ENCODE measurements at places on chromosomes 2 and 18.

DNA sequence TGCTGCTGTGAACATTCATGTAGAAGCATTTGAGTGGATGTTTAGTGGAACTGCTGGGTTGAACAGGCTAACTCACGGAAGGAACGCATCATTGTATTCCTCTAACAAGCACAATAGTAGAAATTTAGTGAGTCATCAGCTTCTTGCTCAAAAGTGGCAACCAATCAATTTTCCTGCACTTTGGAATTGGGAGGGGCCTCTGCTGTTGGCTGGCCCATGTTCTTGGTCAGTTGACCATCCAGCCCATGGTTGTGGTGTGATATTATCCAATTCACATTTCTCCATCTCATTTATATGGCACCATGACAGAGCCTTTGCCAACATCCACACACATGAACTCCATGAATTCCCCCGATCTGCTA is 95.0 kb downstream of the TNFRSF11A start:
- no peak for DNase-seq

DNA sequence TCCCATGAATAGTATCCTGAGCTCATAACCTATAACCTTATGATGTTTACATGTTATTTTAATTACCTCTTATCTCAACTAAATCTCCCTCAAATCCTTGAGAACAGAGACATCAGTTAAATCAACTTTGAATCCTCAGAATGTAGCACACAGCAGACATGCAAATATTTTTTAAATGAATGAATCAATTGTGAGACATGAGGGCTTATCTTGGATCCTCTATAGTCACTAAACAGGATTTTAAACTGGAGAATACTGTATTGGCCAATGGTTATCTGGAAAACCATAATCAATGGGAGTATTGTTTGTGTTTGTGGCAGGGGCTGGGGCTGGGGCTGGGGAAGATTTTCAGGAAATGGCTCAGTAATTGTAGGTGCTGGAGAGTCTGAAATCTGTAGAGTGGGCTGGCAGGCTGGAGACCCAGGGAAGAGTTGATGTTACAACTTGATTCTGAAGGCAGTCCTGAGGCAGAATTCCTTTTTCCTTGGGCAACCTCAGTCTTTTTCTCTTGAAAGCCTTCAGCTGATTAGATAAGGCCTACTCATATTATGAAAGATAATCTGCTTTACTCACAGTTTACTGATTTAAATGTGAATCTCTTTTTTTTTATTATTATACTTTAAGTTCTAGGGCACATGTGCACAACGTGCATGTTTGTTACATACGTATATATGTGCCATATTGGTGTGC is 106.3 kb downstream of the NCOA1 start:
- no peak for DNase-seq

DNA sequence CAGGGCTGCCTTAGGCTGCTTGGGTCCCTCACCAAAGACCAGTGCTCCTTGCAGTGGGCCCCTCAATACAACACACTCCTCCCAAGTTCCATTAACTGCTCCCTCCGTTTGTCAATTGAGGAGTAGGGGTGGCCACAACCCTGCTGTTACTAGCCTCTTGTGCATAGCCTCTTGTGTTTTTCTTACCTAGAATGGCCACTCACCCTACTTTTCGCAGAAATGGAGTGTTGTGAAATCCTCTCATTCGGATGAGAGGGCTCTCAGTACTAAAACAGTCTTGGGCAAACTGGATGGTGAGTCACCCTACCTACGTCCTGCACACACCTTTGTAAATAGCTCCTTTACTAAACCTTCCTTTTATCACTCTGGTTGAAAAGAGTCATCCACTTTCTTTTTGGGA is 253.9 kb downstream of the OSR1 start:
- DNase-seq: no peak

DNA sequence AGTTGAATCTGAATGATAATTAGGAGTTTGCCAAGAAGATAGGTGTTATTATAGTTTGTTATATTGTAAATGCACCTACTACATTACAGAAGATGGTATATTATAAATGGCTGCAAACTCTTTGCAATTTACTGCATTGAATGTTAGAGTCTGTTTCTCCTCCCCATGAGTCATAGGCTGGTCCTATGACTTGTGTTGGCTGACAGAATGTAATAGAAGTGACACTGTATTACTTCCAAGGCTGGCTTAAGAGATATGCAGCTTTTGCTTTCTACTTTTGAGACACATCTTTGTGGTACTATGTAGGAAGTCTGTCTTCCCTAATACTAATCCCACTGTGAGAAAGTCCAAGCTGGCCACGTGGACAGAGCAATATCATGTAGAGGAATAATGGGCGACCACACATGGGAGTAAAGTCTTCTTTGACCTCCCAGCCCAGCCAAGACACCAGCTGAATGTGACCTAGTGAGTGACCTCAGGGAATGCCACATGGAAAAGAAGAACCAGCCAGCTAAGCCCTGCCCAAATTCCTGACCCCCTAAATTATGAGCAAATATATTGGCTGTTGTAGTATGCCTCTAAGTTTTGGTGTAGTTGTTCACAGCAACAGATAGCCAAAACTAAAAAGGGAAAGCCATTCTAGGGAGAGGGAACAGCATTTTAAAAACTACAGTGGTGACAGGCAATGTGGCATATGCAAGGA is 6.8 kb upstream of the DDX1 start:
- DNase-seq: no peak

DNA sequence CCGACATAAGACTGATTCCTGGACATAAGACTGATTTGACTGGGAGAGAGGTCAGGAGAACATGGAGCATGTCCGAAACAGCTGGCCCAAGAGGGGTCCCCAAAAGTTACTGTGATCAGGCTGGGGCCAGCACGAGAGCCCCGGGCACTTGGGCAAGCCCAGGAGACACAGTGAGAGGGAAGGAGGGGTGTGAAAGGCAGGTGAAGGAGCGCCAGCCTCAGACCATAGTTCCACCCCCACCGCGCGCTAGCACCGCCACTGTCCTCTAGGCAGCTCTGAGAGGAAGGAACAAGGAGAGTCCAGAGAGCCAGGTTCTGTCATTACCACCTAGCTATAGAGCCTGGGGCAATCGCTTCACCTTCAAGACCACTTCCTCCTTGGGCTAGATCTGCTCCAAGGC is 78.2 kb upstream of the DAPL1 start:
- DNase-seq: no peak

DNA sequence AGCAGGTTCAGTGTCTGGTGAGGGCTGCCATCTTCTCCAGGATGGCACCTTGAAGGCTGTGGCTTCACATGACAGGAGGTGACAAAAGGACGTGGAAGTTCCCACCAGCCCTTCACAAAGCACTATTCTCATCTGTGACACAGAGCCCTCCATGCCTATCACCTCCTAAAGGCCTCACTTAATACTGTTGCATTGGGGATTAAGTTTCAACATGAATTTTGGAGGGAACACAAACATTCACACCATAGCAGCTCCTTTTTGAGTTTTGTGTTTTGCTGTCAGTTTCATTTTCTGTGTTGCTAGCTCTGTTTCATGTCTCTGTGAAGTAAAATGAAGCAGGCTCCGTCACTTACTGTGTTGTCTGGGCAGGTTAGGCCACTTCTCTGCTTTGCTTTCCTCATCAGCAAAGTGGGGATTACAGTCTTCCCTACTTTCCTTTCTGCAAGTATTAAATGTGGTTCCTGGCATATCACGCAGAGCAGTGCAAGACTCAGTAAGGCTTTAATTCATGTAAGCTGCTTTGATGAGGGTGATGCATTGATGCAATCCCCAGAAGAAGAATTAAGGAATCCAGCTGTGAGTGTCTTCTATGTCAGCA is 31.6 kb downstream of the LIMS1 start:
- no peak for DNase-seq

DNA sequence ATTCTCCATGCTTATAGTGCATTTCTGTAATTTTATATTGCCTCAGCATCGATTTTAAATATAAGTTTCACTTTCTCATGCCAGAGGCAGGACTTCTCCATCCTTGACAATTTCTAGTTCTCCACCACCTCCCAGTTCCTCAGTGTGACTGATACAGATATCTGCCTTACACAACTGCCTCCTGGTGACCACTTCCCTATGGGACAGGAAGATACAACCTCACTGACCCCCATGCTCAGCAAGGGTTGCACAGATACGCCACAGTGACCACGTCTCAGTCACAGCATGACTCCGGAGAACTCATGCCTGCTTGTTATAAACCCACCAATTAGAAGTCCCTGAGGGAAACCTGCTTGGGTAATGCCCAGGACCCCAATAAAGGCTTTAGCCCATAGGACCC is 284.0 kb upstream of the MC4R start:
- DNase-seq: no peak

- no peak for DNase-seq
Measured at GRCh38 chr18:4251873-4252272, 203.2 kb downstream of the DLGAP1 start.

DNA sequence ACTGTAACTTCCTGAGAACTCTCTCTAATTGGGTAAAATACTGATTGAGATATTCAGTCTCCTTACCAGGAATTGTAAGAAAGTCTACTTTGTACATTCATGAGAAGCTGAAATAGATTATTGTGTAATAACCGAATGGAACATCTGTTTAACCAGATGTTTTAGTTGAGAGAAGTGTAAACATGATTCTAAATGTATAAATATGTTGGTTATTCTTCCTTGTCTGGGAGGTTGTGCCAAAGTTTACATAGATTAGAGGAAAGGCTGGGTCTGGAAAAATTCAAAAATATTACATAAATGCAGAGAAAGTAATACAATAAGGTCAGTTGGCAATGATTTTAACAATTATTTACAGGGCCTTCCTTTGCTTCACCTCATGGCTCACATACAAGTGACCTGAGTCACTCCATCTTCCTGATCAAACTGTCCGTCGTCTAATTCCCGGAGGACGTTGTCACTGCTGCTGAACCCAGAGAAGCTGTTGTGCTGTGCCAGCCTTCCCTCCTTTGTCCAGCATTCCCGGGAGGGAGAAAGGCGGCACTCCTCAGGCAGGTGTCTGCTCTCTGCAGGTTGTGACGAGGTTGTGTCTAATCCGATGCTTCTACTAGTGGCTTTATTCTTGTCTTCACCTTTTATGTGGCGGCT is 55.9 kb downstream of the MOB4 start:
- DNase-seq: no peak

DNA sequence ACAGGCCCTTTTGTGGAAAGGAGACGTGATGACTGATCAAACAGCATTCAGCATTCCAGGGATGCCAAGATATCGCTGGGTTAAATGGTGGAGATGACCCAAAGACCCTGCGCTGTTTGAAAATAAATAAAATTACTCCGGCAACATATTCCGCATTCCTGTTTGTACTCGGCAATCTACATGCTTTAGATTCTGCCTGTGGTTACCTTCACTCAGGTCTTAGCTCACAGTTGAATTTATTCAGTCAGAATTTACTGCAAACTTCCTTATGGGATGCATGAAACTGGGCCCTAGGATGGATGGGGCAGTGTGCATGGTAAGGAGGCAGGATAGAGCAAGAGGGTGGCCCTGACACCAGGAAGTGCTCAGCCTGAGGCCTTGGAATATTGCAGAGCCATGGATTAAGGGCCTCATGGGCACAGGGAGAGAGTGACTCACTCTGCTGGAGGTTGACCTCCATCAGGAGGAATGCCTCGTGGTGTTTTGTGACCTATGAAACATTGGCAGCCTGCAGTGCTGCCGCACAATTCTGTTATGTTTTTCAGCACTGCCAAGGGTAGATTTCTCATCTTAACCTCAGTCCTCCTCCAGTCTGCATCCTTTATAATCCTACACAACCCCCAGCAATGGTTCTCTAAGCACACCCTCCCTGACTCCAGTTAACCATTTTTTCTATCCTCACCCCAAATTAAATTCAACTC is 321.4 kb downstream of the IRS1 start:
- no peak for DNase-seq

DNA sequence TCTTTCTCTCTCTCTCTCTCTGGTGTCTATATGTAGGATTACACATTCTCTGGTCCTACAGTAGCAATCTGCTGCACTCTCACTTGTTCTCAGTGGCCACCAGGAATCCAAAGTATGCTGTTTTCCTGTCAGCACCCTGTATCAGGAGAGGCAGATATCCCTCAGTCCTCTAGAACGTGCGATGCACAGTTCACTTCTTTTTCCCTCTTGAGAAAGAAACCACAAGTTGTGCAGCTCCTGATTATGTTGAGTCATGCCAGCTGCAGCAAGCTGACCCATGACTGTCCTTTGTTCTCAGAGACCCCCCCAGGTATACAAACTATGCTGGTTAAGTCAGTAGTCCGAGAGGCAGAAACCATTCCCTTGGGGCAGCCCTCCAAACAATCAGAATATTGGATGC is 54.6 kb downstream of the LANCL1 start:
- no peak for DNase-seq

- no peak for DNase-seq
Measured at GRCh38 chr2:227280895-227281294, 44.2 kb upstream of the MFF start.

Measured in activated T-helper 1 cell treated with anti-CD3 and anti-CD28 coated beads, Interleukin-12 subunit alpha, Interleukin-12 subunit beta, Interleukin-2, Interleukin-4 antibody, amounts not matched to agents 30 ng/mL and 10 ng/mL and 1 ng/mL, durations not matched to agents 14 hours and 24 hours and 36 hours (primary cell).